ENCODE measurements at places on chromosomes 6 and 20.

- peak; percentile 14 for DNase-seq
Measured at GRCh38 chr6:97563529-97563928, 280.5 kb upstream of the MMS22L start.

DNA sequence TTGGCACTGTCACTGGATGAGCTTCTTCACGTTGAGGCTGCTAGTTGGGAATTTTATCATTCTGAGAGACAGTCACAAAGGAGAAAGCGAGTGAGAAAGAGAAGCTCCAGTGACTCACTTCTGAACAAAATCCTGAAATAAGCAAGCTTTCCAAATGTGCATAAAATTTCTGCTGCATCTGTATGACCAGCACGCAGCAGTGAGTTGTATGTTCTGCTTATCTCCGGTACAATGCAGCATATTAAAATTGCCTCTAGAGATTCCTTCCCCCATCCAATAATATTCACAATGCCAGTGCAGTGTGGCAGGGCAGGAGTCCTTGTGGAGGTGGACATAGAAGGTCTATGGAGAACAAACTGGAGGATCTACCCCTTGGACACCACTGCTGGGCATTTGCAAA lies 290.5 kb downstream of the ADGB start:
- DNase-seq, result no peak

DNA sequence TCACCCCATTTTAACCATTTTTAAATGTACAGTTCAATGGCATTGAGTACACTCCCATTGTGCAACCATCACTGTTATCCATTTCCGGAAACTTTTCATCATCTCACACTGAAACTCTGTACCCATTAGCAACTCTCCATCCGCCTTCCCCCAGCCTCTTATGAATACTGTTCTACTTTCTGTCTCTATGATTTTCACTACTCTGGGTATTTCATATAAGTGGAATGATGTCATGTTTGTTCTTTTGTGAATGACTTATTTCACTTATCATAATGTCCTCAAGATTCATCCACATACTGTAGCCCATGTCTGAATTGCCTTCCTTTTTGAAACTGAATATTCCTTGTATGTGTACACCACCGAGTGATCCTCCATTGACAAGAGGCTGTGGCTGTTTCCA lies 92.9 kb upstream of the TOX2 start:
- no peak for DNase-seq

- no peak for DNase-seq
Measured at GRCh38 chr6:114319749-114320148, 23.1 kb downstream of the HS3ST5 start.

- no peak for DNase-seq
Measured at GRCh38 chr6:131096786-131097185, 33.7 kb upstream of the EPB41L2 start.

DNA sequence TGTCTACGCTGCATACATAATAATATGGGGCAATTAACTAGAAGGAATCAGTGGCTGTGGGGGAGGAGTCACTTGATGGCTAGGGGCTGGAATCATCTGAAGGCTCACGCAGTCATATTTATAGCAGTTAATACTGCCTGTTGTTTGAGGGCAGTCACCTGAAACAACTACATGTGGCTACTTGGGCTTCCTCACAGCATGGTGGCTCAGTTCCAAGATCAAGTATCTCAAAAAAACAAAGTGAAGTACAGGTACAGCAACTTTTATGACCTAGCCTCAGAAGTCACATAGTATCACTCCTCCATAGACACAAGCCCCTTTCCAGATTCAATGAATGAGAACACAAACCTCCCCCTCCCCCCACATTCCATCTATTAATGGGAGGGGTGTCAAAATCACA lies 63.7 kb downstream of the STX11 start:
- DNase-seq, result no peak

DNA sequence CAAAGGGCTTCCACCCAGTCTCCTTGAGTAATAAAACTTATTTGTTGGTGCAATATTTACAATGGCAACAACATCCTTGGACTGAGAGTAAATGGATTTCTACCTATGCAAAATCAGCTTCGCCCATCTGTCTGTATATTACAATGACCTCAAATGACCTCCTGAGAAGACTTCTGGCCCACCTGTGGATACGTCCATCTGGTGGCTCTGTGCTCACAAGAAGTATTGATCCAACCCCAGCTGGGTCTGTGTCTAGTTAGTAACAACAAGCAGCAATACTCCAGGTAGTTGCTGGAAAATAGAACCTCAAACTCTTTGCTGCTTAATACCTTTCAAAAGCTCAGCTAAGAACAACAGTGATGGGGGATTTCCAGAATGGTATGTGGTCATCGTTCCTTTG lies 34.7 kb upstream of the GSTA4 start:
- DNase-seq, result no peak

DNA sequence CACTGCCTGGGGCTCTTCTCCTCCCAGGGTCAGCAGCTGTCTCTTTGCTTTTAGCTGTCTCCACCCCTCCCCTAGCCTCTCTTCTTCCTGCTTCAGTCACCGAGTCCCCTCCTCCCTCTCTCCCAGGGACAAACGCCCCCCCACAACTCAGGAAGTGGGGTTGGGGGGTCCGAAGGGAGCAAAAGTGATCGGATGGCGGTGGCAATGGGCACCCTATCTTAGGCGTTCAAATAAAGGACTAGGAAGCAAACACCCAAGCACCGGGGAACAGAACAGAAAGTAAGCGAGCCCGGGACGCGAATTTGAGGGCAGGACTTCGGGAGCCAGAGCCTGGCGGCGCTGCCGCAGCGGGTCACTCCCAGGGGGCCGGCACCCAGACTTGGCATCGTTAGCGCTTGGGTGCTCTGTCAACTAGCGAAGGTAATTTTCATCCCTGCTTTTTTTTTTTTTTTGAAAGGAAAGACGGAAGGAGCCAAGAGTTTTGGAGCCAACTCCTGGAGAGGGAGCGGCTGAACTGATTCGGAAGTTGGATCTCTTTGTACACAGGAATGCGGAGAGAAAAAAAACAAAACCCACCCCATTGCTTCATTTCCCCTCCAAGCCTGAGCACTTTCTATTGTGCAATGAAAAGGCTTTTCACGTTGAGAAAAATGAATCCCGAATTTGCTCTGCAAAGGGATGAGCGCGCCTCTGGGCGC lies 815 bp upstream of the ITPR3 start:
- peak; percentile 50 for DNase-seq

DNA sequence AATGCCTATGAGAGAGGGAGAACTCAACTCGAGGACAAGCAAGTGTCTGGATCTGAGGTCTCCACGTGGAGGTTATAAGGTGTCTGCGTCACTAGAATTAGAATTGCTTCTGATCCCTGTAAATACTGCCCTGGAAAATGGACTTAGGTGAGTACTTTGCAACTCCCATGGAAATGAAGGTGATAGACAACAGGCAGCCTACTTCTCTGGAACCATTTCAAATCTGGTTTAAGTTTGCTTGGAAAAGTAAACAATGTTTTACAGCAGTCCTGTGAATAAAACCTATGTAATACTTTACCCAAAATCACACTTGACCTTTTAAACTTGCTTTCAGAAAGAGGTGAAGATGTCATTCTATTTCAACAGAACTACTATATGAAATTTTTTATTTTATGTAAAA lies 70.1 kb upstream of the TENT5A start:
- peak; percentile 21 for DNase-seq

GRCh38 chr6:26022132-26022472 lies 59.5 kb downstream of the TRIM38 start:
- peak; percentile 82 for DNase-seq

DNA sequence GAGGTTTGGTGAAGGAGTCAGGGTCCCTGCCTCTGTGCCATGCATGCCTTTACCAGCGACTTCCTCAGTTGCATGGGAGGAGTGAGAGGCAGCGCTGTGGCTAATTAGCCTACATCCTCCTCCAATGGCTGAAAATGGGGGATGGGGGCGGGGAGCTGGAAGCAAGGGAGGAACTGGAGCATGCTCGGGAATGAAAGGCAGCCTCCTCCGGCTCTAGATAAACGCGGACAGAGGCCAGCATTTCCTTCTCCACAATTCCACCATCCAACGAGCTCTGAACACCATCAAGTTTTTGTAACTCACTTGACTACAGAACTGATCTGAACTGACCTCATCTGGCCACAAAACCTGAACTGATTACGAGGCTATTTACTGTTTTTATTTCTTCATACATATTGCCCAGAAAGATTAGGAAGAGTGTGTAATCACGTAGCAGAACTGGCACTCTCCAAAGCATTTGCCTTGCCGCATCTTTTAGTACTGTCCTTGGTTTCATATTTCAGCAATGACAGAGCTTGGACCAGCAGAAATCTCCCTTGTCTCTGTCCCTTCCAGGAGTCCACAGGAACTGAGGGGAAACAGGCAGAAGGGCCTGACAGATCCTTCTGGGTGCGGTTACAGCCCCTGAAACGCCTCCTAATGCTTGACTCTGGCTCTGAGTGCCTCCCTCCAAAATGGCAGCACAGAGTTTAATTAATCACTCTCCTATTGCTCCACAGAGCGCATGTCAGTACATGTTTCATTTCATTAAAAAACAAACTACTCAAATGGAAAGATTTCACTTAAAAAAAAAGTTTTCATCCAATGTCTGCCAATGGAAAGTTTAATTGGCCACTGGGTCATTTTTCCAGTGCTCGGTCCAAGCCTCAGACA lies 58.2 kb upstream of the TRAF3IP2 start:
- DNase-seq, result no peak

DNA sequence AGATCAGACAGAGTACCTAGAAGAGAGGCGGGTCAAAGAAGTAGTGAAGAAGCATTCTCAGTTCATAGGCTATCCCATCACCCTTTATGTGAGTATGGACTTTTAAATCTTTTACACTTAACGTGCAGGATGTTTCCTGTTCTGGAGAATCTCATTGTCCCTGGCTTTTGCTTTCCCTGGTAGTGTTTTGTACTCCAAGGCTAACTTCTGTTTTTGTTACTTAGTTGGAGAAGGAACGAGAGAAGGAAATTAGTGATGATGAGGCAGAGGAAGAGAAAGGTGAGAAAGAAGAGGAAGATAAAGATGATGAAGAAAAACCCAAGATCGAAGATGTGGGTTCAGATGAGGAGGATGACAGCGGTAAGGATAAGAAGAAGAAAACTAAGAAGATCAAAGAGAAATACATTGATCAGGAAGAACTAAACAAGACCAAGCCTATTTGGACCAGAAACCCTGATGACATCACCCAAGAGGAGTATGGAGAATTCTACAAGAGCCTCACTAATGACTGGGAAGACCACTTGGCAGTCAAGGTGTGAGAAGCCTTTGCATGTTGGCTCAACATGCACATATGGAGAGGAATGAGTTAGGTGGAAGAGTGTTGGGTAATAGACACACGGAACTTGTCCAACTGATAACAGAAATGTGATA lies 3.3 kb downstream of the HSP90AB1 start:
- no peak for DNase-seq

- DNase-seq, result no peak
Measured at GRCh38 chr6:40138273-40138720, 204.0 kb upstream of the MOCS1 start.

GRCh38 chr6:130365166-130366106 lies at the start of gene TMEM200A:
Gene TMEM200A, plus strand, starts transcription at chr6:130366017. Its CDS starts 74,406 bp downstream, at chr6:130440423.
- DNase-seq, result peak; percentile 67

DNA sequence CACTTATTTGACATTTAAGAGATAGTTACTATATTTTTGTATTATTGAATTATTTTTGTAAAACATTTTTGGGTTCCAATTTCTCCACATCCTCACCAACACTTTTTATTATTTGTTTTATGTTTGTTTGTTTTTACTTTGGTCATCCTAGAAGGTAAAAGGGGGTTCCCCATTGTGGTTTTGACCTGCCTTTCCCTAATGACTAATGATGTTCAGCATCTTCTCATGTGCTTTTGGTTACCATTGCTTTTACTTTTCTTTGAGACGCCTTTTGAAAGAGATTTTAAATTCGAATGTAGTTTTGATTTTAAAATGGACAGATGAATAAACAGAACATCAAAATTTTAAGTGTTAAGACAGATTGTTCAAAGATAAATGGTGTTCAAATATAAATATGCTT lies 46.9 kb downstream of the AK9 start:
- no peak for DNase-seq

GRCh38 chr6:30749554-30750378 lies 5.4 kb upstream of the IER3 start:
- DNase-seq, result no peak

GRCh38 chr20:61115364-61116065 lies 136.5 kb upstream of the CDH4 start:
- DNase-seq, result no peak

- DNase-seq, result no peak
Measured at GRCh38 chr20:44601801-44602204, 19.4 kb downstream of the PKIG start.

GRCh38 chr6:160379466-160379865 lies 31.3 kb downstream of the SLC22A3 start:
- no peak for DNase-seq

GRCh38 chr6:129906515-129907077 lies 45.5 kb upstream of the TMEM244 start:
- DNase-seq, result no peak

GRCh38 chr20:21522481-21523280 lies 8.8 kb upstream of the NKX2-2 start:
- peak; percentile 48 for DNase-seq

GRCh38 chr6:149446791-149447376 lies 37.9 kb downstream of the ZC3H12D start:
- DNase-seq, result no peak

GRCh38 chr6:56814308-56814707 lies 140.6 kb upstream of the BEND6 start:
- no peak for DNase-seq

DNA sequence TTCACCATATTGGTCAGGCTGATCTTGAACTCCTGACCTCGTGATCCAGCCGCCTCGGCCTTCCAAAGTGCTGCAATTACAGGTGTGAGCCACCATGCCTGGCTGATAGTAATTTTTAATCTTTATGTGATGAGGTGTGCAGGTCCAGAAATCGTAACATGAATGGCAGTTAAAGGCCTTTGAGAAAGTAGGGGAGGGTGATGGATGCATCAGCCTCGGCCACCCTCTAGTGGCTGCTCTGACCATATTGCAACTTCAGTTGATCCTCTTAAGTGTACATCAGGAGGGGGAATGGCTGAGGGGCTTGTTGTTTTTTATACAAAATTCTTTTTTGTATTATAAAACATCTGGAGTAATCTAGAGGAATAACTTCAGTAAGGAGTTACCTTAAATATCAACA lies 193.0 kb downstream of the ZFAND3 start:
- no peak for DNase-seq

- DNase-seq, result no peak
Measured at GRCh38 chr6:3259491-3259958, 778 bp downstream of the PSMG4 start.

DNA sequence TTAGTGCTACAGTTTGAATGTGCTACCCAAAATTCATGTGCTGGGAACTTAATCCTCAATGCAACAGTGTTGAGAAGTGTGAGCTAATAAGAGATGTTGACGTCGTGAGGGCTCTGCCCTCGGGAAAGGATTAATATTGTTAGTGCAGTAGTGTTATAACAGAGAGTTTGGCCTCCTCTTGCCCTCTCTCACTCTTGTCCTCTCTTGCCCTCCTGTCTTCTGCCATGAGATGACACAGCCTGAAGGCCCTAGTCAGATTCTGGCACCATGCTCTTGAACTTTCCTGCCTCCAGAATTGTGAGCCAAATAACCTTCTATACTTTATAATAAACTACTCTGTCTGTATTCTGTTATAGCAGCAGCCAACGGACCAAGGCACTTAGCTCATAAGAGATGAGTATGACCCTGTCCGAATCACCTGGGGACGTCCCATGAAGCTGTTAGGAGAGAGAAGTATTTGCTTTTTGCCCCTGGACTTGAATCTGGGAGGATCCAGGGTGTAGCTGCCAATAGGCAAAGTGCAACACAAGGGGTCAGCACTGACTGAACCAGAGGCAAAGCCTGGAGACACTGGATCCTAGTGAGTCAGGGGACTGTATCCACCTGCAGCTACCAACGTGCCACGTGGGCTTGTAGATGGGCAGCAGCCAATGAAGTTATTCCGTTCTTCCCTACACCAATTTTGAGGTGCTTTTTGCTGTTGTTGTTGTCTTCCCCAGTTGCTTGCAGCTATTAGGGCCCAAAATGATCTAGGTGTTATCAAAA lies 233.7 kb downstream of the THBS2 start:
- DNase-seq, result peak; percentile 12
